C1 segment of cervical spinal cord (tissue), 14 donors: ENCODE measurements at places on chromosomes 1 and 21.

GRCh38 chr1:191432817-191433216 is 725.4 kb upstream of the RGS18 start:
- DNase-seq: no peak

- DNase-seq: no peak
Measured at GRCh38 chr1:193058529-193059281, 455 bp downstream of the UCHL5 start.

DNA sequence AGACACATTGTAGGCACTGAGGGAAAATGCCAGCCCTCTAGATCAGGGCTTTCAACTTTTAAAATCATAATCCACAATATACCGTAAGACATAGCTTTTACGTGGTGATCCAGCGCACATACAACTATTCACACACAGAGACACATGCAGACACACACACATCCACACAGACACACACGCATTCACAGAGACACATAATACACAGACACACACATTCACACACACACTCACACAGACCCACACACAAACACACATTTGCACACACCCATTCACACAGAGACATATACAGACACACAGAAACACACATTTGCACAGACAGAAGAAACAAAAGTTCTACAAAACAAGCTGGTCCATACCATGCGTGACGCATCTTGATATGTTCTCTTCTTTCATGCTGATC is 244.5 kb downstream of the RHOU start:
- DNase-seq: no peak

DNA sequence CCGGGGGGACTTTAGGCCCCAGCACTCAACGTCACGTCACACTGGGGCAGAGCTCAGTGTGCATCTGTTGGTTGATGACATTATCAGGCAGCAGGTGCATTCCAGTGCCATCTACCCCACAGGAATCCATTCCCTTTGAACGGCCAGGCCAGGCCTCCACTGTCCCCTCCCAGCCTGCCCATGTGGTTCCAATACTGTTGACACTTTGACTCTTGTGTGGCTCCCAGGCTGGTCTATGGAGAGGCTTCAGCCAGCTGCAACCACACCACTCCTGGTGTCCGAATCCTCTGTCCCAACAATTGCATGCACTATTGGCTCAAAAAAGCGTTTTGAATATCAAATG is 92.0 kb upstream of the SIM2 start:
- DNase-seq: no peak

- no peak for DNase-seq
Measured at GRCh38 chr21:24895885-24896734, 711.2 kb downstream of the MRPL39 start.

GRCh38 chr21:32990666-32991065 is 35.1 kb upstream of the OLIG2 start:
- DNase-seq: no peak

GRCh38 chr1:151968058-151968457 is 25.6 kb downstream of the S100A10 start:
- no peak for DNase-seq

GRCh38 chr1:3409366-3410141 is 44.9 kb upstream of the ARHGEF16 start:
- no peak for DNase-seq

GRCh38 chr1:51549016-51549619 is 30.1 kb upstream of the EPS15 start:
- no peak for DNase-seq

DNA sequence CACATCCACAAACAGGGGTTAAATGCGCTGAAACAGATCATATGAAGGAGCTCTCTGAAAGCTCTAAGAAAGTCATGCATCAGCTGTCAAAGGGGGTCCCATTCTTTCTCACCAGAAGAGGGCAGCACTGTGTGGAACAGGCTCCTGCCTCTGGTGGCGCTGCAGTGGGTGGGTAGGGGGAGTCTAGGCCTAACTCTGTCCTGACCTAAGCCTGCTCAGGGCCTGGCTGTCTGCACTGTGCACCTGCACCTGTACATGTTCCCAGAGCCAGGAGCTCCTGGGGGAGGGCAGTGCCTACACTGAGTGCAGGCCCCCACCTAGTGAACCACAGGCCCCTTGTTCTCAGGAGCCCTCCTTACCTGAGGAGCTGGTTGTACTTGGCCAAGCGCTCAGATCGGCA is 16.0 kb downstream of the ENO1 start:
- DNase-seq: no peak

GRCh38 chr1:242890192-242890741 is 364.8 kb downstream of the CEP170 start:
- no peak for DNase-seq
